ENCODE measurements at places on chromosomes 5 and 9. TPM values are rescaled to one million over a fixed set of nuclear protein-coding genes. Genes with fewer than 3 reads are reported as not detected.

NUP155 gene
- 30.8 TPM for total RNA-seq

ARHGEF28 gene
- 40.8 TPM for total RNA-seq

- no peaks in the 10 kb centered on the region for H3K27me3 ChIP-seq
- peaks cover 19% of the 10 kb centered on the region for H3K4me1 ChIP-seq
- H3K4me3 ChIP-seq: no peak overlapping the region
- no peak overlapping the region for H3K27ac ChIP-seq
- DNase-seq: no peak
Observed at GRCh38 chr5:142984525-142984924, 214.3 kb downstream of the ARHGAP26 start.

DNA sequence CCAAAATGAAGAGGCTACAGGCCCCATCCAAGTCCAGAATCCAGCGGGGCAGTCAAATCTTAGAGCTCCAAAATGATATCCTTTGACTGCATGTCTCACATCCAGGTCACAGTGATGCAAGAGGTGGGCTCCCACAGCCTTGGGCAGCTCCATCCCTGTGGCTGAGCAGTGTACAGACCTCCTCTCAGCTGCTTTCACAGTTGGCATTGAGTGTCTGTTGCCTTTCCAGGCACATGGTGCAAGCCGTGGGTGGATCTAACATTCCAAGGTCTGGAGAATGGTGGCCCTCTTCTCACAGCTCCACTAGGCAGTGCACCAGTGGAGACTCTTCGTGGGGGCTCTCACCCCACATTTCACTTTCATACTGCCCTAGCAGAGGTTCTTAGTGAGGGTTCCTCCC lies 120.7 kb downstream of the GIN1 start:
- no peak overlapping the region for H3K4me3 ChIP-seq
- H3K36me3 ChIP-seq: no peaks in the 10 kb centered on the region
- H3K27me3 ChIP-seq: no peaks in the 10 kb centered on the region
- no peak for DNase-seq
- no peaks in the 10 kb centered on the region for H3K4me1 ChIP-seq

- no peaks in the 10 kb centered on the region for H3K27me3 ChIP-seq
- no peak overlapping the region for H3K27ac ChIP-seq
- H3K4me1 ChIP-seq: no peaks in the 10 kb centered on the region
- DNase-seq: no peak
Observed at GRCh38 chr9:130745210-130745800, 51.7 kb downstream of the EXOSC2 start.

- no peak for DNase-seq
- H3K27me3 ChIP-seq: no peaks in the 10 kb centered on the region
- H3K27ac ChIP-seq: no peak overlapping the region
- no peak overlapping the region for H3K4me3 ChIP-seq
Observed at GRCh38 chr9:116027511-116027910, 126.1 kb upstream of the PAPPA start.

- H3K27me3 ChIP-seq: no peaks in the 10 kb centered on the region
- no peak for DNase-seq
Observed at GRCh38 chr9:114156657-114157421, 1.5 kb downstream of the COL27A1 start.

GRCh38 chr9:29214154-29214689 lies 1640.9 kb upstream of the C9orf72 start:
- H3K4me1 ChIP-seq: peaks cover 21% of the 10 kb centered on the region
- H3K27me3 ChIP-seq: peaks cover 5% of the 10 kb centered on the region
- no peaks in the 10 kb centered on the region for H3K36me3 ChIP-seq

DNA sequence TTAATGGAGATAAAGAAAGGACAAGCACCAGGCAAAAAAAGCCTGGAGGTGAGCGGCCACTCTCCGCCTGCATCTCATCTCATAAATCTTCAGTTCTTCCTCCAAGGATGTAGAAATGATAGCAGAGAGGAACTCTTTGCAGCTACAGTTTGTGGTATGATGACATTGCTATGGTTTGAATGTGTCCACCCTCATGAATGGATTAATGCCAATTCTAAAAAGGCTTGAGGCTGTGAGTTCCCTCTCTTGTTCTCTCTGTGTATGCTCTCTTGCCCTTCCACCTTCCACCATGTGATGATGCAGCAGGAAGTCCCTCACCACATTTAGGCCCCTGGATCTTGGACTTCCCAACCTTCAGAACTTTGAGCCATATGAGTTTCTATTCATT lies 126.4 kb downstream of the SPOCK1 start:
- no peak overlapping the region for H3K4me3 ChIP-seq
- H3K4me1 ChIP-seq: no peaks in the 10 kb centered on the region
- no peak overlapping the region for H3K27ac ChIP-seq
- H3K27me3 ChIP-seq: no peaks in the 10 kb centered on the region

- no peaks in the 10 kb centered on the region for H3K36me3 ChIP-seq
- DNase-seq: no peak
- no peak overlapping the region for H3K27ac ChIP-seq
- peak overlapping the region; percentile 57 for H3K4me3 ChIP-seq
- no peaks in the 10 kb centered on the region for H3K27me3 ChIP-seq
Observed at GRCh38 chr9:125758986-125759763, 12.0 kb downstream of the PBX3 start.

DNA sequence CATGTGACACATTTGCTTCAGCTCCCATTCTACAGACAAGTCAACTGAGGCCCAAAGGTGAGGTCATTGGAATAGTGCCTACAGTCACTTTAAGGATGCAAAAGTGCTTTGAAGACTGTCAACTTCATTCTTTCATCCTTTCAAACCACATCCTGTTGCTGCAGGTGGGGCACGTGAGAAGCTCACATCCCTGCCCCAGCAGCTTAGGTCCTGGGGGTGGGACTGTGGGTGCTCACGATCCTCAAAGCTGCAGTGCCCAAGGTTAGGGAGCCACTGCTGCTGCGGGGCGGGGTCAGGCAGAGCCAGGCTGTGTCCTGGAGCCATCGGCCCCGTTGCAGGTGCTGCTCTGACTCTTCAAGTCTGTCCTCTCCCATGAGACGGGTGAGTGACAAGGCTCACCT lies 57.9 kb upstream of the IER5L start:
- H3K27ac ChIP-seq: no peak overlapping the region
- H3K27me3 ChIP-seq: no peaks in the 10 kb centered on the region
- H3K4me3 ChIP-seq: no peak overlapping the region
- no peak for DNase-seq
- peaks cover 7% of the 10 kb centered on the region for H3K4me1 ChIP-seq

DNA sequence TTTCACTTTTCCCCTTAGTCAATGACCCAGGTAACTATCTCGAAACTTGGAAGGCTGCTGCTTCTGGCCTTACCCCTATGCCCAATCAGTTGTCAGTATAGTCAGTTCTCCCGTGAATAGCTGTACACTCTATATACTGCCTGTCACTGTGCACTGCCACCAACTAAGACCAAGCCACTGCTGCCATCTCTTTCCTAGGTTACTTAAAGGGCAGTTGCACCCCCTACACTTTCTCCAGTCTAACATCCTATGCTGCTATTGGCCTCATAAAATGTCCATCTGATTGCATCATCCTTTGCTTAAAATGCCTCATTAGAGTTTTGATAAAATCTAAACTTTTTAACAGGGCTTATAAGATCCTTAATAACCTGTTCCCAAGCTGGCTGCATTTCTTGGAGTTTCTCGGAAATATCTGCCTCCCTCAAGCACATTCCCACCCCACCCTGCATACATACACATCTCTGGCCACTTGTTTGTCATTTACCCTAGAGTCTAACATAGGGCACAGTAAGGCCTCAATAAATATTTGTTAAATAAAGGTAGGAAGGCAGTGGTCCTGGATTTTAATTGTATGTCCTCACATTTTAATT lies 32.8 kb upstream of the TNFAIP8 start:
- no peaks in the 10 kb centered on the region for H3K36me3 ChIP-seq
- peaks cover 26% of the 10 kb centered on the region for H3K4me1 ChIP-seq
- no peak overlapping the region for H3K4me3 ChIP-seq
- H3K27ac ChIP-seq: peak overlapping the region; percentile 85

- no peak overlapping the region for H3K27ac ChIP-seq
- no peaks in the 10 kb centered on the region for H3K4me1 ChIP-seq
- DNase-seq: no peak
Observed at GRCh38 chr5:946720-947625, 54.3 kb downstream of the TRIP13 start.

FGF10 gene
- 6.0 TPM for total RNA-seq

- H3K27ac ChIP-seq: no peak overlapping the region
- H3K4me1 ChIP-seq: no peaks in the 10 kb centered on the region
- H3K36me3 ChIP-seq: no peaks in the 10 kb centered on the region
- H3K27me3 ChIP-seq: no peaks in the 10 kb centered on the region
Observed at GRCh38 chr9:118674942-118675341, 694.3 kb downstream of the BRINP1 start.

CDKN2B gene
- 2.6 TPM for total RNA-seq

DNA sequence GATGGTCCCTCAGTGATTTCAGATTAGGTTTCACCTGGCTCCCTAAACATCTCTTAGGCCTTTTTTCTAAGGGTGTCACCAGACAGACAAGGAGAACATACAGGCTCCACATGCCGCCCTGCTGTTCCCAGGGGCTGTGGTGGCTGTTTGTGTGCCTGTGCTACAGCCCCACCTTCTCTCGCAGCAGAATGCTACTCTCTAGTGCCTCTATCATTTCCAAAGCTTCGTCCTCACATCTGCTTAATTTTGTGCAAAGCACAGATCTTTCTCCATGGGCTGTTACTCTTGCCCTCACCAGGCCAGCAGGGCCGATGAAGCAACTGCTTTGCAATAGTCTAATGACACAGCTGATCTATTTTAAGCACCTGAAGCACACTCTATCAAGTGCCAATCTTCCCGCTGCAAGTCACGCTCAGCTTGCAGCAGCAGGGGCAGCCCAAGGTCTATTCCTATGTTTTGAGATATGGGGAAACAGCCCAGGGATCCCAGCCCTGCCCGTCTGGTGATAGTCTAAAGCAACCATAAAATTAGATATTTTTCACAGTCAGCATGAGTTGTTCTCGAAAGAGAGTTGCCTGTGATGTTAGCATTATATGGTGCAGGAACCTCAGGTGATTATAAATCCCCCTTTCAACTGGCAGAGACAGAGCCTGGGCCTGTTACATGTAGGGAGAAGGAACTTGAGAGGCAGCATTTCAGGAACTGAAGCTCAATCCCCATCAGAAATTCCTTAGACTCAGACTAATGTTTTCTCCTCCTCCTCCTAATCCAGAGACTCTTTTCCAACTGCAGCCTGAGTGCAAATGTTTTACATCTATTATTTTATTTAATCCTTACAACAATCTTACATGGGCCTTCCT lies 12.7 kb downstream of the ABLIM3 start:
- no peak overlapping the region for H3K4me3 ChIP-seq
- H3K27ac ChIP-seq: peak overlapping the region; percentile 78
- H3K27me3 ChIP-seq: no peaks in the 10 kb centered on the region
- peaks cover 21% of the 10 kb centered on the region for H3K4me1 ChIP-seq
- no peak for DNase-seq
- H3K36me3 ChIP-seq: no peaks in the 10 kb centered on the region
